ENCODE measurements at places on chromosomes 1 and 21.

DNA sequence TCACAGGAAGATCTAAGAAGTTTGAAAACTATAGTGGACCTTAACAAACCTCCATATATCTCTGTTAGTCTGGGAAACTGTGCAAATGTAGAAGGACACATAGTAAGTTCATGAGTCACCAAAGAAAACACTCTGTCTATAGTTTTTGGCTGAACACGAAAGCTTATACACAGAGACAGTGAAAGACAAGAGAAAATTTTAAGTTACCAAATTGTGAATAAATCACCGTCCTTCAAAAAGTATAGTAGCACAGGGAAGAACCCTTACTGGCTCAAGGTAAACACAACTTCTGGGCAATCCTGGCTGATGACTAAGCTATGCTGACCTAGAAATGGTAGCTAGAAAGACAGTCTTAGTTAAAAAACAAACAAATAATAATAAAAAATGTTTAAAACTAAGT, 1057.9 kb downstream of the AMY1C start:
- DNase-seq, result peak; percentile 46

- DNase-seq, result no peak
Measured at GRCh38 chr1:116175611-116176010, 64.4 kb downstream of the MAB21L3 start.

GRCh38 chr1:185595835-185596667, 138.1 kb upstream of the HMCN1 start:
- DNase-seq, result peak; percentile 44

GRCh38 chr21:41360072-41360821, 1.6 kb upstream of the MX2 start:
- DNase-seq, result no peak

Measured in brain microvascular endothelial cell (primary cell).